Stomach (tissue), 19 donors: ENCODE measurements at places on chromosomes 5 and 9.

- no peak overlapping the region for H3K4me3 ChIP-seq
- H3K27me3 ChIP-seq, result no peaks in the 10 kb centered on the region
- H3K27ac ChIP-seq, result no peak overlapping the region
- peaks cover 14% of the 10 kb centered on the region for H3K4me1 ChIP-seq
- H3K36me3 ChIP-seq, result no peaks in the 10 kb centered on the region
- no peak for DNase-seq
Measured at GRCh38 chr5:42035526-42035925, 110.4 kb downstream of the FBXO4 start.

- no peak overlapping the region for H3K27ac ChIP-seq
- no peak overlapping the region for H3K4me3 ChIP-seq
- DNase-seq, result peak; percentile 21
- no peaks in the 10 kb centered on the region for H3K27me3 ChIP-seq
- H3K36me3 ChIP-seq, result peaks cover 63% of the 10 kb centered on the region
Measured at GRCh38 chr9:93668261-93668871, 92.0 kb downstream of the PHF2 start.

- no peaks in the 10 kb centered on the region for H3K4me1 ChIP-seq
- no peaks in the 10 kb centered on the region for H3K36me3 ChIP-seq
- no peak overlapping the region for H3K27ac ChIP-seq
- H3K4me3 ChIP-seq, result no peak overlapping the region
Measured at GRCh38 chr9:134972140-134972539, 54.4 kb upstream of the FCN1 start.

DNA sequence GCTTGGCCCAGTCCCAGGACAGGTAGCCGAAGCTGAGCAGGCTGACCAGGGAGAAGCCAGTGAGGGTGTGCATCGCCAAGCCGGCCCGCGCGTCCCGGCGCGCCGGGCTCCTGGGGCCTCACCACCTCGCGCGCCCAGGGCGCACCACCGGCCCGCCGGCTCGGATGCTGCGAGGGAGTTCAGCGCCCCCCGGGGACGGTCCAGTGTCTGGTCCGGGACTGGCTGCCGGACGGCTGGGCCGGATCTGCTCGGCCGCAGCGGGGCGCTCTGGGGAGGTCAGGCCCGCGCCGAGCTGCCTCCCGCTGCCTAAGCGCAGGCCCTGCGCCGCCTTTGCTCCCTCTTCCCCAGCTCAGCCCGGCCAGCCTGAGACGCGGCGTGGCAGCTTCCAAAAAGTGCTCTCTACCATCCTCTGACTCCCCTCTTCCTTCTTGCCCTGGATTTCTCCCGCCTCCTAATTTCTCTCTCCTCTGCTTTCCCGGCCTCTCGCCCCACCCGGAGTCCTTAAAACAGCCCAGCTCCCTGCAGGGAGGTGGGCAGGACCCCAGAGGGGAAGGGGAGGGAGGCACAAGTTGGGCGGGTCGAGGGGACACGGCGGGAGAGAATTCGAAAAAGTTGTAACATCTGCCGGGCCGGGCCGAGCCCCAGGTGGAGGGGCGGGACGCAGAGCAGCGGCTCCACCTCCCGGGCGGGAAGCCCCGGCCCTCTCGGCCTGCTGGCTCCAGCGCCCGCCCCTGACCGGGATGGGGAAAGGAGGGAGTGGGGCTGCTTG lies at the start of gene ARSI:
ARSI (minus strand) TSS at position 605 of the 769 bp plus-strand sequence; CDS start at position 73, 532 bp downstream.
- peaks cover 17% of the 10 kb centered on the region for H3K27me3 ChIP-seq
- peak within 1 kb of the TSS; percentile 60 for H3K27ac ChIP-seq
- DNase-seq, result peak; percentile 91
